ENCODE measurements at places on chromosomes 6 and 20.

- peak; percentile 46 for DNase-seq
Measured at GRCh38 chr6:158009114-158009891, 27.6 kb downstream of the SYNJ2 start.

DNA sequence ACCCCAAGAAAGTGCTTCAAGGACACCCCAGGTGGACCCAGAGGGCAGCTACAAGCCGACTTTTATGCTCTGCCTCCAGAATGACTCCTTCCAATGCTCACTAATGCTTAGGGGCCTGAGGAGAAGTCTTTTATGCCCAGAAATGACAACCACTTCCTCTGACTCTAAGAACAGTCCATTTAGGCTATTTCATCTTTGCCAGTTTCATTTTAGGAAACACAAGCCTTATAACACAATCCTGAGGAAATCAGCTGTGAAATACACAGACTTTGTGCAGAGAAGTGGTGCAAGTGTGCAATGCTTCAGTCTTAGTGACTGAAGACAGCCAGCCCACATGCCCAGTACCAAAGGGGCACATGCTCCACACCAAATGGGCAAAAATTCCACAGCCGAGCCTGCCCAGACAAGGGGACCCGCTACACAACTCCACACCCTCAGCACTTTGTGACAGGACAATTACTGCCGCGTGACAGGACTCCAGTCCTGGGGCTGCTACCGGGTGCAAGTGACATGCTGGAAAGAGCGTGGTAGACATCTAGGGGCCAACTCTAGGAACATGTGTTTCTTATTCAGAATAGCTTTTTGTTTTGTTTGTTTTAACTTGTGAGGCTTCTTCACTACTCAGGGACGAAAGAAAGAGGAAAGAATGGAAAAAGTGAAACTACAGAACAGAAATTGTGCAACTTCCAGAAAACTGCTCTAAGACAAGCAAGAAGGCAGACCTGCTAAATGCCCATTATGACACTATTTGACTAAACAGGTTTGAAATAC, 28.2 kb upstream of the PLAGL1 start:
- peak; percentile 28 for DNase-seq

DNA sequence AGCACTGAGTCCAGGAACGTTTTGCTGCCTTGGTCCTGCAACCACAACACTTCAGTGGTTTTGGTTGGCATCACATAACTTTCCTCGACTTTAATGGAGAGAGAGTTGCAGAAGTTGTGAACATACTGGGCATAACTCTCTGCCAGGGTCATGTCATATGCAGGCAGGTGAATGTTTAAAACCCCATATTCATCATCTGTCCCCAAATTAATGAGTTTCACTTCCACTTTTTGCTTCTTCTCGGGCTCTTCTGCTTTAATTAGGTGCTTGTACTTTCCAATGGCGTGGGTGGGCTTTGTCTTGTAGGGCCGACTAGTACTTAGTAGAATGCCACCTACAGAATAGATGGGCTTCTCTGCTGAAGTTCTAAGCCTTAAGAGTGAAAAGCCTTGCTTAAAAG, 45.2 kb upstream of the TFAP2A start:
- DNase-seq: no peak

DNA sequence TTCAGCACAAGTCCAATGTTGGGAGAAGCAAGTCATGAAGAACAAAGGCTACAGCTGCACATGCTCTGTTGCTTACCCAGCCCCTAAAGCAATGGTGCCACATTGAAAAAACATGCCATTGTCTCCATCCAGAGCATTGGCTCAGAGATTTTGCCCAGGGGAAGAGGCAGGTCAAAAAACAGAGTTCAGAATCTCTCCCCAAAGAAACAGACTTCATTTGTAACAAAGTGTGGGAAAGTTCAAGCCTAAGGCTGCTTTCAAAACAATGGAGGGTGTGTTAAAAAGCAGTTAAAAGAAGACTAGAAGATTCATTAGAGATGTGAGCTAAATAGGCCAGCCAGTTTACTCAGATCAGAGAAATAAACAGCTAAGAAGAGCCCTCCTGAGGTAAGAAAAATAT, 63.6 kb downstream of the DZANK1 start:
- DNase-seq: no peak

DNA sequence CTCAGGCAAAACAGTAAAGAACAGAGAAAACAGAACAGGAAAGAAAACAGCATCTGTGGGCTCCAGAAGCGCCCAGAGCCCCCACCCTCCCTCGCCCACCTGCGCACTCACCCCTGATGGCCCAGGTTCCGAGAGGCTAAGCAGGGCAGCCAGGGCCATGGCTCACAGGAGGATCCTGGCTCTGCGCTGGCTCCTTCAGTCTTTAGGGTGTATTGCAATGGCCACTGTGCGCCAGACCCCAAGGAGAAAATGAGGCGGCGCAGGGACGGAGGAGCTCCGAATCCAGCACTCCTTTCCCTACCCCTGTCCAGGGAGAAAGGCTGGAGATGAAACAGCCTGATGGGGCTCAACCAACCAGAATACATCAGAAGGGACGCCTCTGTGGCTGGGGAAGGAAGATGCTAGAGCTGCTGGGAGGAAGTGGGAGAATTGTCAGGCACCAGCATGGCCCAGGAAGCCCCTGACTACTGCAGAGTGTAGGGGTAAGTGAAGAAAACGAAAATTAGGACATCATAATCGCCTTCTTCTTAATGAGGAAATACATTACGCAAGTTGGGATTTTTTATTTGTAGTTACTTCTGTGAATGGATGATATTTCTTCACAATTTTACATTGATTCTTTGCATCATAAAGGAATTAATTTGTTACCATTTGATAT, 49.0 kb downstream of the COL11A2 start:
- DNase-seq: no peak

DNA sequence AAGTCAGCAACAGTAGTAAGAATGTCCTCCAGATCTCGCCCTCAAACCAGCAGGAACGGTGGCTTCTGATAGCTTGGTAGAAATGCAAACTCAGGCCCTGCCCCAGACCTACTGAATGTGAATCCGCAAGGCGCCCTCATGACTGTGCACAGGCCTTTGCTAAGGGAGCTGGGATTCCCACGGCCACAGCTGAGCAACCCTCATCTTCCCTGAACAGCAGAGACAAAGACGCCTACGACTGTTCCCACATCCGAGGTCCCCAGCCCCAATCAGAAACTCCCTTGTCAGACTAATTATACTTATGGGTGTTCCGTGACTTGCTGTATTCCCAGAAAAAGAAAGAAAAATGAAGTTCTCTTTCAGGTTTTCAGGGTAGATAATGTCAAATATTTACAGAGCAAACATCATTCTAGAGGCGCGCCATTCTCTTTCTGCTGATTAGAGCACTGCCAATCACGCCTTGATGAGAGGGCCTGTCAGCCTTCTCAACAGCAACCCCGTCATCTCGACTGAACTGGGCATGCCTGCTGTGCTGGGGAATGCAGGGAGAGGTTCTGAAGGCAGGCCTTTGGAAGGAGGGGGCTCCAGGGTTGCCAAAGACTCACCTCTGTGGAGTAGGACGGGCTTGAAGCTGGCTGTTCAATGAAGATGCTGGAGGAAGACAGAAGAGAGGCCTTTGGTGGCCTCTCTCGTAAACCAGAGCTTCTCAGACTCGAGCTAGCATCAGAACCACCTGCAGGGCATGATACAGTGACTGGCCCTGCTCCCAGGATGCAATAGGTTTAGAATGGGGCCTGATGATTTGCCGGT, 79.9 kb downstream of the ZNF217 start:
- DNase-seq: no peak

DNA sequence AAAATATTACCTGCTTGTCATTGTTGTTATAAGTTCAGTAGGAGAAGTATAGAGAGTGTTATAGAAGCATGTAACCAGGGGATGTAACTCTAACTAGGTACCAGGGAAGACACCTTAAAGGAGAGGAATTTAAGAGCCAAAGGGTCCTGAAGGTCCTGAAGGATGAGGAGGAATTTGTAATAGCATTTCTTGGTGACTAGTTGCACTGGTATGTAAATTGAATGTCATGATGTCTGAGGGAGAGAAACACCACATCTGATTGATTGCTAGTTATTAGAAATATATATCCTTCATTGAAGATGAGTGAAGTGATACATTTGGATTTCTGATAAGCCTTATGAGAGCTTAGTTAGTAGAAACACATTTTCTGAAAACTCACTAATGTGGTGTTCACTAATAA, 643.8 kb downstream of the RFPL4B start:
- DNase-seq: no peak

DNA sequence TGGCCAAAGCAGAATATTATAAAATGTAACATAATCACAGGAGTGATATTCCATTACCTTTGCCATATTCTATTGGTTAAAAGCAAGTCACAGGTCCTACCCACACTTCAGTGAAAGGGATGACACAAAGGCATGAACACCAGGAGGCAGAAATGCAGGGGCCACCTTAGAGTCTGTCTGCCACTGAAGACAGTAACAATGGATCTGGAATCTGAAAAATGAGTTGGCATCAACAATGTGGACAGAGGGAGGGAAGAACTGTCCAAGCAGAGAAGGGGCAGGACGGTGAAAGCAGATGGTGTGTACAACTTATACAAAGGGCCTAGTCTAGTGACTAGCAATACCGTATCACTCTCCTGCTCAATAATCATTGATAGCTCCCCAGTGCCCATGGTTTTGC, 6.6 kb upstream of the LPIN3 start:
- no peak for DNase-seq

DNA sequence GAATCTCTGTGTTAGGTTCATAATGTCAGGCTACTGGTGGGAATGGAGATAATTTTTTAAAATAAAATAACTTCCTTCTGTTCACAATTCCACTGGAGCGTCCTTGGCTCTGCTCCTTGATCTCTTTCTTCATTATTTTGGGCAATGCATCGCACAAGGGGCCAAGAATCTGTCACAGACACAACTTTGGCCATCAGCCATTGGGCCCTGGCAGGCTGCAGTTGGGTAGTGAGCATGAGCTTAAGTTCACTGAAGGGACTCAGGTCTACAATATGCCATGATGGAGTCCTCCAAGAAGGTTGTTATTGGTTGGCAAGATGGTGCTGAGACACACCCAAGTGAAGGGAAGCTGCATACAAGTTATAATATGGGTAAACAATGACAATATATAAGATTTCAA, 40.0 kb downstream of the CYP39A1 start:
- DNase-seq: no peak

GRCh38 chr20:59560588-59561227, 43.6 kb upstream of the PHACTR3 start:
- DNase-seq: no peak

DNA sequence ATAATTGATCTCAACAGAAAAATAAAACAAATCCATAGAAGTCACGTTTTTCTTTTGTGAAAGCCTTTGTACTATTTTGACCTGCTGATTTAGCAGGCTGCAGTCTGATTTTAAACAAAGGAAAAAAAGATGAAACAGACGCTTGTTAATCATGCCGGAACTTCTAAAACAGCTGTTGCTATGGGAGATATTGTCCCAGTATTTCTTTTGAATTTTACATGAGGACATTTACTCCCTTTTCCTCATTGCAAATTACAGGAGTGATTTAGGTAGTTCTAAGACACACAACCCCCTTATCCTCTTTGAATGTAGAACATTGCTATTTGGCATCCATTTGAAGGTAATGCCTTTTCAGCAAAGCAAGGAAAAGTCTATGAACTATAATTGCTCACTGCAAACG, 416.1 kb downstream of the BCKDHB start:
- DNase-seq: no peak

- DNase-seq: no peak
Measured at GRCh38 chr6:11495565-11496145, 41.9 kb upstream of the TMEM170B start.

DNA sequence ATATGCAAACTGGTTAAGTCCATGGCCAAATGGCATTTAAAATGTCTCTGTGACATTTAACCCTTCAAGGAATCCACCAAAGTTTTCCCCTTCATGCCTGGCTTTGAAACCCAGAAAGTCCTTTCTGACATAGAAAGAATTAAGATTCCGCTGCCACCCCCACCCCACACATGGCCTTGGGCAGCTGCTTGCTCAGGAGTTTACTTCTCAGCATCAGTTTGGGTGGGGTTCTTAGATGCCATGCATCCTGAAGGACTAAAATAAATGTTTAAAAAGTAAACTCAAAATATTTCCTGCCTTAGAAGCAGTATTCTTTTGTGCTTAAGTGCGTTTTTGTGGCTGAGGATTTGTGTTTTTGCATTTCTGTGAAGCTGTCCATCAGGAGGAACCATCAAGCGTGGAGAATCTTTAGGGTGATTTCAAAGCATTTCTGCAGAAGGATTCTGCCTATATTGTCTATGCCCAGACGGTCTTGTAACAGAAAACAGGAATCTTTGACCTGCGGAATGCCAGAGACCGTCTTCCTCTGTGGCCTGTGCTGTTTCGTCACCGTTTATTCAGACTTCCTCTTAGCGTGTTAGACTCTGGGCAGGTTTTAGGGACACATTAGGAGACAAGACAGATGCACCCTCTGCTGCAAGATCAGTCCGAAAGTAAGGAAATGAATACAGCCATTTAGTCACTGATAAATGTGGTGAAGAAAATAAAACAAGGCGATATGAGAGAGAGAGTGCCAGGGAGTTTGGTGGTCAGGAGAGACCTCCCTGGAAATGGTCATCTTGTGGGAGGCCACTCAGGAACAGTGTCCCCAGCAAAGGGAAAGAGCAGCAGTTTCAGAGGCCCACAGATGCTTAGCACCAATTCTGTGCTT, 6.2 kb downstream of the DUSP22 start:
- no peak for DNase-seq

GRCh38 chr6:18263418-18264218, 712 bp downstream of the DEK start:
- peak; percentile 46 for DNase-seq

- DNase-seq: no peak
Measured at GRCh38 chr6:109299776-109300564, 82.3 kb downstream of the CD164 start.

- DNase-seq: no peak
Measured at GRCh38 chr6:169424821-169425240, 171.2 kb upstream of the THBS2 start.

- no peak for DNase-seq
Measured at GRCh38 chr6:20608356-20608755, 74.1 kb downstream of the CDKAL1 start.

DNA sequence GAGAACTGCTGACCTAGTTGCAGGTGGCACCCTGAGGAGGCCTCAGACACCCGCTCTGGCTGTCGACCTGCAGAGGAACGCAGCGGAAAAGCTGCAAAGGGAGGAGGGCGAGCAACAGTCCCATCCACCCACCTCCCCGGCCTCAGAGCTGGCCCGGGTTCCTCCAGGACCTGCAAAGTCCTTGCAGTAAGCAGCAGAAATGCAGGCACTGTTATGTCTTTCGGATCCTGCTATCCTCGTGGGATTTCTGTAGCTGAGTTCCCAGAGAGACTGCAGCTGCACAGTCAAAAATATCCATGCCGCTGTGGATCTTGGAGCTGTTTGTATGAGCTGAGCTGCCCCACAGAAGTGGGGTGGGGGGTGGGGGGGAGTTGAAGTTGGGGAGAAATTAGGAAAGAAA, 251.3 kb downstream of the ANKRD60 start:
- DNase-seq: no peak

DNA sequence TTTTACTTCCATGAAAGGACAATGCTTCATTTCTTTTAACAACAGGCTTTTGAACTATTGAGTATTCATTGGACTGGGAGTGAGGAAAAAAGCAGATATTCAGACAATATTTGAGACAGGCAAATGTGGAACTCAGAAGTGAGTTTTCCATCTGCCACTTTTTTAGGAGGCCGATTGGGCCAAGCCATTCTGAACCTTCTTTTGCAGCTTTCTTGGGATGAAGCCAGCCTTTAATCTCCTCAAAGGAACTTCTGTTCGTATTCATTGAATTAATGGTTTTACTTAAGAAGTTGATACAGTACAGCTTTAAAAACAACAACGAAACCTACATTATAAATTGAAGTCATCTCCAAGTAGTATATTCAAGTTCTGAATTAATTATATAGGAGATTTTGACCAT, 187.1 kb upstream of the RNF217 start:
- DNase-seq: no peak

Data from activated CD4-positive, alpha-beta memory T cell treated with anti-CD3 and anti-CD28 coated beads for 36 hours (primary cell).